Activated T-cell treated with anti-CD3 and anti-CD28 coated beads, Interleukin-2, amount 50 U/mL, for 4 hours (primary cell): ENCODE measurements at places on chromosomes 2 and 18.

DNA sequence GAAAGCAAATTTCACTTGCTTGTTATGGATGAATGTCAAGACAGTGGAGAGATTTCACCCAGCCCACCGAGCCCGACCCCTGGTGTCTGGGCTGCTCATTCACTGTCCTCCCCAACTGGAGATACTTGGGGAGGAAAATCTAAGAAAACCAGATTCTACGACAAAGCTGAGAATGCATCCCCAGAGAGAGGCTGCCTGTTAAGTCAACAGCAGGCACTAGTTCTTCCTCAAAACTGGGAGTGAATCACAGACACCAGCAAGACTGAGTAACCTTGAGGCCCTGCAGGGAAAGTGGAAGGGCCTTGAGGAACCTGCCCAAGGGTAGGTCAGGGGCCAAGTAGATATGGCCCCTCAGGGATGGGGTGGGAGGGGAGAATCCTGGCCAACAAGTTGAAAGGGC is 34.2 kb upstream of the MLPH start:
- no peak for DNase-seq

- DNase-seq = no peak
Observed at GRCh38 chr18:74006143-74006542, 141.5 kb downstream of the FBXO15 start.

- no peak for DNase-seq
Observed at GRCh38 chr2:152627351-152627957, 89.8 kb downstream of the PRPF40A start.

DNA sequence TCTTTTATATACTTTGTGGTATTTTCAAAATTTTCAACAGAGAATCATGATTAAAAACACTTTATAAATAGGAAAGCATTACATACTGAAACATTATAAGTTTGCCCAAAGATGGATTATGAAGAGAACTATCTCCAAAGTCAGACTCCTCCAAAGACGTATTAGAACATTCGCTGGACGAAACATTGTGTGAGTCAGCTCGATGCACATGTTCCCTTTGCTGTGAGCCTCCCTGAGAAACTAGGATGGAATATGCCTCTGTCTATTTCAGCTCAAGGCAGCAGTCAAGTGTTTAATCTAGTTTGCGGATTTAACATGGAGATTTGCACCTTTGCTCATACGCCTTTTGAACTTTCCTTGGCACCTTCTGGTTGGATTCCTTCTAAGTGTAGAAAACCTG is 92.2 kb upstream of the NCKAP5 start:
- no peak for DNase-seq

- DNase-seq = no peak
Observed at GRCh38 chr18:22286585-22286984, 117.2 kb downstream of the GATA6 start.

GRCh38 chr2:100242891-100243619 is 79.2 kb downstream of the LONRF2 start:
- DNase-seq = peak; percentile 23

DNA sequence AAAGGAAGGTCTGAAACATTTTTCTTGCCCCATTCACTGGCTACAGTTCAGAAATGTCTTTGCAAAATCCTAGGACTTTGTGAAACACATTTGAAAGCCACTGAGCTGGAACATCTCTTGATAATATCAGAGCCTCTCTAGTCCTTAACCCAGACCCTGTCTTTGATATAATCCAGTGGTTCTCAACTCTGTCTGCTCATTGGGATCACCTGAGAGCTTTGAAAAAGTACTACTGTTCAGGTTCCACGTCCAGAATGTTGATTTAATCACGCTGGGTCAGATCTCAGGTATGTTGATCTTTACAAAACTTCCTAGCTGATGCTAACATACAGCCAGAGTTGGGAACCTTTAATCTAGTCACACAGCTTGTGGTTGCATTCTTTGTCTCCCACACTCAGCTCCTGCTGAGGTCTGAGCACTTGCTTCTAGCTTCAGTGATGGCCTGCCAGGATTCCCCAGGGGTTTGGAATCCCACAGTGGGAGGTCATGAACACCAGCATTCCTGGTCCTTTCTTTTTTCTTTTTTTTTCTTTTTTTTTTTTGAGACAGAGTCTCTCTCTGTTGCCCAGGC is 262.7 kb downstream of the SETBP1 start:
- DNase-seq = no peak

- no peak for DNase-seq
Observed at GRCh38 chr2:47344890-47345589, 57.9 kb upstream of the MSH2 start.

DNA sequence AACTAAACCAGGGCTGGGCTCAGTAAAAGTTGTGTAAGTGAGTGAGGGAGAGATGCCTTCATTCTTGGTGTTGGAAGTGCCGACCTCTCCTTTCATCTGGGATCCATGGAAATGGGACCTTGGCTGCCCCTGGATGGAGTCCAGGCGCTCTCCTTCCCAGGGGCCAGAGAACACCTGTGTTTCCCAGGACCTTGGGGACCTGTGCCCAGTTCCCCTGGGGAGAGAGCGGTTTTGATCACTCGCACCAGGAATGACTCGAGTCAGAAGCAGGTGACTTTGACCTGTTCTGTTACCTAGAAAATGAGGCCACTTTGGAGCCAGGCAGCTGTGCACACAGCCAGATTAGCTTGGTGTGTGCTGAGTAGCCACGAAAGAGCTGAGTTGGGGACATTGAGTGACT is 97.3 kb downstream of the SH3BP4 start:
- no peak for DNase-seq

- no peak for DNase-seq
Observed at GRCh38 chr2:24493713-24494112, 2.7 kb downstream of the NCOA1 start.

- no peak for DNase-seq
Observed at GRCh38 chr2:223759569-223760430, 77.6 kb downstream of the AP1S3 start.

DNA sequence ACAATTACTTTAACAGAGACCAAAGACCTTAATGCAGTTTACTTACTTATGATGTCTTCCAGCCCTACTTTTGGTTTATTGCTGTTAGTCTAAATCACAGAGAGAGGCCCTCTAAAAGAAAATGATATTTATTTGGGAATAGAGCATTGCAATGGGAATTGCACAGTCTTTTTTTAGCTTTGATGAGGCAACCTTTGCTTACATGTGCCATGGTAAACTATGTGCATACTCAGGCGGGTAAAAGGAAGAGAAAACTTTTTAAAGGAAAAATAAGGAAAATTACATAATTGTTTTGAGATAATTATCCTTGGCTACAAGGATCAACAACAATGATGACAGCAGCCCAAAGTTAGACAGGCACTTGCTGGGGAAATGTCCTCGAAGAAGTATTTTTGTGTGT is 78.6 kb downstream of the EFEMP1 start:
- DNase-seq = no peak

GRCh38 chr2:17646838-17647701 is 106.5 kb downstream of the SMC6 start:
- DNase-seq = no peak

GRCh38 chr2:140064243-140064642 is 1284.1 kb upstream of the NXPH2 start:
- no peak for DNase-seq

DNA sequence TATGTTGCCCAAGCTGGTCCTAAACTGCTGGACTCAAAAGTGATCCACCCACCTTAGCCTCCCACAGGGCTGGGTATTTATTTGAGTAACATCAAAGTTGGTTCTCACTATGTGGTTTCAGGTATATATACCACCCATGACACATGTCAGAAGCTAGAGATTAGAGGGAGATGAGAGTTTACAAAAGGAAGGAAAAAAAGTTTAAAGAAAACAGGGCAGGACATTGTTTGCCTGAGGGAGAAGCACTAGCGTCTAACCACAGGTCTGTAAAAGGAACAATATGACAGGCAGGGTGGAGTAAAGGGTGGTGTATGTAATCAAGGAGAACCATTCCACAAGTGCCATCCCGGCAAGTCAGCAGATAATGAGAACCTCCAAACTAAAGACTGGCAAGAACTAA is 8.5 kb downstream of the CEP76 start:
- DNase-seq = no peak

DNA sequence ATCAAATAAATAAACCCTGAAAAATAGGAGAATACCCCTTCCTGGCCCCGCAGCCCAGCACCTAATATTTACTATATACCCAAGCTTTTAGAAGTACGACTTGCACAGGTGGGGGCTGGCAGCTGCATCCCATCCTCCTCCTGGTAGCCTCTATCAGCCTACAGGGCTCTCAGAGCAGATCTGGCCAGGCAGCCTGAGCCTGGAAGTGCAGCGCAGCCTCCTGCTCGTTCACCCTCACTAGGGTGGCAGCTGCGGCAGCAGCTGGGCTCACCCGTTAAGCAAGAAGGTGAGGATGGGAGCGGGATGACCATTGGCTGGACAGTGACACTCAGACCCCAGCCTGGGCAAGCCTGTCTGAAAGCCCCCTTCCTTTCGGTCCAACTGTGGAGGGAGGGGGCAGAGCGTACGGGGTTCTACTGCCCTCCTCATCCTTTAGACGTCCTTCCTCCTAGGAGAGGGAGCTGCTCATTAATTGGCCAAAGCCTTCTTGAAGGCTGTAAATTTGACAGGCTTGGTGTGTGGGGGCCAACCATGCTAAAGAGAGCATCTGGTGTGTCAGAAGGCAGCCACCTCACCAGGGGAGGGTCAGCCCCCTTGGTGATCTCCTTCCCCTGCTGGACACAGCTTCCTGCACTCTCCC is 23.3 kb downstream of the MPHOSPH10 start:
- no peak for DNase-seq

GRCh38 chr2:66849153-66849755 is 414.3 kb downstream of the MEIS1 start:
- DNase-seq = no peak

GRCh38 chr18:11902522-11903292 is 5.4 kb downstream of the MPPE1 start:
- DNase-seq = no peak

- DNase-seq = no peak
Observed at GRCh38 chr2:60844105-60844504, 37.3 kb upstream of the REL start.

GRCh38 chr2:8453904-8454302 is 228.0 kb upstream of the ID2 start:
- DNase-seq = no peak

DNA sequence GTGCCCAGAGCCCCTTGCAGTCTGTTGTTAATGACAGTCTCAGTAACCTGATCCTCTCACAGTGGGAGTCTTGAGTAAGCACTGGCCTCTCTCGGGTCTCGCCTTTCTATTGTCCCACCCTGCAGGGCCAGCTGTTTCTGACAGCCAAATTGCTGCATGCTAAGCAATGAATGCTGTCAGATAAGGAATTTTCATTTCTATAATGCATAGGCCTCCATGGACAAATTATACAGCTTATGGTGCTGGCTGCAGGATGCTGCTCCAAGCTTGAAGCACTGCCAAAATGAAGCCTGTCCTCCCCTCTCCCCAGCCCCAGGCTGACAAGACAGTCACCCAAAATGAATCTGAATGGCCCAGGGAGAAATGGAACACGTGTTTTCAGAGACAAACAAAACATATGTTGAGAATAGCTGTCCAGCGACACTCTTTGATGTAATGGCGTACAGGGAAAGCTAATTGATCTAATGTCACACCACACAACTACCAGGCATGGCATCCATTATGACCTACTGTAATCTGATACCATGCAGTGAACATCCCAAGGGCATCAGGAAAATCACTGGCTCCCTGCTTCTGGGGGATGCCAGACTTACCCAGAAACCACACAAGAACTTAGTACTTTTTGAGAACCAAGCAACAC is 36.8 kb downstream of the ACVR1 start:
- DNase-seq = no peak
